CD4-positive, alpha-beta T cell treated with Interleukin-15 for 4 hours (primary cell): ENCODE measurements at places on chromosomes 6 and 20.

DNA sequence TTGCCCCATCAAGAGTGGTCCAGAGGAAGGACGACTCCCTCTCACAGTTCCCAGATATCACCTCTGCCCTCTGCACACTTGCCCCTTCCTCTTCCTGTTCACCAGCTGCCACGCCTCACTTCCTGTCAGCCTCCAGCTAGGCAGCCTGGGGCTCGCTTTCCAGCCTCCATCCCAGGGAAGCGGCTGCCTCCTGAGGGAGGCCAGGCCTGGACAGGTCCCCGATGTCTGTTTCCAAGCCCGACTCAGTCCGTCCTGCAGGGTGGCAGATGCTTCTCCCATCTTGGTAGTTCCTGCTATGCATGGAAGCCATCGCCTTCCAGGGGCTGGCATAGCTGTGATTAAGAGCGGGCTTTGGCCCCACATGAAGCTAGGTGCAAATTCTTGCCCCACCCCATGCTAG is 233.5 kb upstream of the PMEPA1 start:
- no peak for DNase-seq

DNA sequence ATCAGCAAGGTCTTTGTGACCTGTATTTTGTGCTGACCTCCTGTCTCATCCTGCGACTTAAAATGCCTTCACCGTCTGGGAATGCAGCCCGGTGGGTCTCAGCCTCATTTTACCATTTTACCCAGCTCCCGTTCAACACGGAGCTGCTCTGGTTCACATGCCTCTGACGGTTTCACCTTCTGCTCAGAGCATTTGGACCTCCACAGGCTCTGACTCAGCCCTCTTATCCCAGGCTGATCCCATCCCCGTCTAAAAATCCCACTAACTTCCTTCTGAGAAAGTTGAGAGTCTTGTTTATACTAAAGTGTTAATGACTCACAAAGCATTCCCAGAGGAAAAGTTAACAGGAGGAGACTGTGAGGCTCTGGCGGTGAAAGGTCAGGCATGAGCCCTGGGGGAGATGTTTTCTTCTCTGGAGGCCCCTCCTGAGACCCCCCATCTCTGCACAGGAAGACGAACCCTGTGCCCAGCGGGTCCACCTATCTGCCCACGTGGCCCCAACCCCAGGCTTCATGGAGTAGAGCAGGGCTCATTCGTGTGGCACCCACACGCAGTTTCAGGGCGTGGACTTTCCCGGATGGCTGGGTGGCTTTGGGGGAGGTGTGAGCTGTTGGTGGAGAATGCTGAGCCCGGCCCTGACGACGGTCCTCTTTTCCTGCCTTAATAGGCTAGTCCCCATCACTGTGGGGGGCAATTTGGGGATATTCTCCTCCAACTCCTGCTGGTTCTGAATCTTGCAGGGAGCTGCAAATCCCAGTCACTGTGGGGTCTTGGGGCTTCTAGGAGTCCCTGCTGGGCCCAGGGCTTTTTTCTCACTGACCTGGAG is 3.3 kb upstream of the BIRC7 start:
- no peak for DNase-seq

GRCh38 chr6:87590990-87591389 is 1.1 kb downstream of the ORC3 start:
- no peak for DNase-seq

GRCh38 chr6:133184798-133185372 is 56.3 kb upstream of the EYA4 start:
- DNase-seq: no peak

GRCh38 chr6:76026101-76026500 is 46.4 kb downstream of the IMPG1 start:
- DNase-seq: no peak
